Tibial nerve (tissue), 4 donors: ENCODE measurements at places on chromosomes 13 and 19. TPM values are rescaled to one million over a fixed set of nuclear protein-coding genes. Genes with fewer than 3 reads are reported as not detected.
A peak's percentile ranks its signal among the peaks of the same experiment; 100 is the strongest.

FAAP24 gene
- total RNA-seq = 0.90 TPM

GRCh38 chr19:42066075-42066754, 3.8 kb downstream of the GRIK5 start:
- H3K36me3 ChIP-seq = no peaks in the 10 kb centered on the region
- H3K27me3 ChIP-seq = peaks cover 49% of the 10 kb centered on the region
- no peak overlapping the region for H3K4me3 ChIP-seq
- DNase-seq = no peak
- no peaks in the 10 kb centered on the region for H3K4me1 ChIP-seq

ADGRE1 gene
- total RNA-seq = 0.21 TPM

DNA sequence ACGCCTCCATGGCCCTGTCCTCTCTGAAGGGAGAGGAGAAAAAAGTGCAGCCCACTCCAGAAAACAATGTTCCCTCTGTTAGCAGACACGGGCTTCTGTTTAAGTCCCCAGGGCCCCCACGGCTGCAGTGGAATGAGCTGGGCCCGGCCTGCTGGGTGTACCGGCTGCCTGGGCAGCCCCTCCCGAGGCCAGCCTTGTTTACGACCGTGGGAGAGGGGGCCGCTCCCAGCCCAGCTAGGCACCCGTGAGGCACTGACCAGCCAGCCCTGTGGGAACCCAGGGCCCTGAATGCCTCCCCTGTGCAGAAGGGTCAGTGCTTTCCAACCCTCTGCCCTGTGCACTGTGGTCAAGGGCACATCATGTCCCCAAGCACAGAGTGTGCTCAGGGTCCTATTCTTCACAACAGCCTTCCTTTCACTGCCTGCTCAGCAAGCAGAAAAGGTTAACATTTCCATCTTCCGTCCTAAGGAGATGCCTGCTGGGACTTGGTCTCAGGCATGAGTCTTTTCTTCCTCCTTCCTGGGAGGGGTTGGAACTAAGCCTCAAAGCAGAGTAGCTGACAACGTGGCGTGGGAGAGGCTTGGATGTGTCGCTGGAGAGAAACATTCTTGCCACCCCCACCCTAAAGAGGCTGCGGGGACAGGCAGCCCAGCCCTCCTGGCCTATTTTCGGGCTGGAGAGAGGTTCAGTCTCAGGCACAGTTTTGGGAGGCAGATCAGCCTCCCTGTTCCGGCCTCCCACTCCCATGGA, 90.1 kb downstream of the RGCC start:
- peak; percentile 71 for DNase-seq
- peak overlapping the region; percentile 28 for H3K4me3 ChIP-seq
- H3K27me3 ChIP-seq = no peaks in the 10 kb centered on the region
- H3K4me1 ChIP-seq = peaks cover 3% of the 10 kb centered on the region

GRCh38 chr19:50325310-50326100, 3.7 kb downstream of the KCNC3 start:
- H3K4me3 ChIP-seq = no peak overlapping the region
- peaks cover 9% of the 10 kb centered on the region for H3K4me1 ChIP-seq
- DNase-seq = no peak
- no peaks in the 10 kb centered on the region for H3K36me3 ChIP-seq
- H3K27me3 ChIP-seq = peaks cover 39% of the 10 kb centered on the region

DNA sequence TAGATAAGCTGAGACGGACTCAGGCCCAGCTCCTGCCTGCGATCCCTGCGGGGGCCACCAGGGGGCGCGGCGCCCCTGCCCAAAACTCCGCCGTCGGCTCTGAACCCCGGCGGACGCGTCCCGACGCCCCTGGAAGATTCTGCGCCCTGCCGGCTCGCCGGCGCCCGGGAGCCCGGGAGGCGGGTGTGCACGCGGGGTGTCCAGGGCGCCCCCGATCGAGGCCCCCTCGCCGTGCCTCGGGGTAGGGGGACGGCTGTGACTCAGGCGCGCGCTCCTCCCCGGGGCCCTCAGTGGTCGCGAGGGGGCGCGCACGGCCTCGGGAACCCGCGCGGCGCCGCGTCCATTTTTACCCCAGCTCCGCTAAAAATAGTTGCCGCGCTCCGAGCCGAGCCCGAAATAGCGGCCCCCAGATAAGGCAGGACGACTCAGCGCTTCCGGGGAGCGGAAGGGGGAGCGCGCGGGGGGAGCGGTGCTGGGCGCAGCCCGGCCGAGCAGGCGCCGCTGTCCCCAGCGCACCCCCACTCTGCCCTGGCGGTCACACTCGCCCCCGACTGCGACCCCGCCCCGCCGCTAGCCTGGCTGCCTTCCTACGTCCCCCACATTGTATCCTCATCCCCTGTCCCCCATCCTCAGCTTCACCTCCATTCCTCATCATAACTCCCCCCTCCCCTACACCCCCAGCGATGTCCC, 16.0 kb upstream of the ERCC1 start:
- peak overlapping the region; percentile 65 for H3K4me3 ChIP-seq
- peak; percentile 73 for DNase-seq
- H3K36me3 ChIP-seq = no peaks in the 10 kb centered on the region
- H3K27me3 ChIP-seq = no peaks in the 10 kb centered on the region

DNA sequence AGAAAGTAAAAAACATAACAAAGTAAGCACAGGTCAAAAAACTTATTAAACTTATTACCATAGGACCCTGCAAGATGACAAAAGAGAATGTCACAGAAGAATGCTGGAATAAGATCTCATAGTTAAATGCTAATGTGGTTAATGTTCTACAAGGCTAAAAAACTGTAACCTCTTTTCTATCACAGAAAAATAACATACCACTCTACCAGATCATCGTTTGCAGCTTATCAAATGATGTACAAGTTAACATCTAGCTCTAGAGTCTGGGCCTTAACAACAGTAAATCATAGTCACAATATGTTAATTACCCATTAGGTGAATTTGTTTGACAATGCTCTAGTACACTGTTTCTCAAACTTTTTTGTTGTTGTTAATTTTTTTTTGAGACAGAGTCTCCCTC, 53.0 kb downstream of the NUFIP1 start:
- no peaks in the 10 kb centered on the region for H3K4me1 ChIP-seq
- H3K27ac ChIP-seq = no peak overlapping the region
- H3K4me3 ChIP-seq = no peak overlapping the region
- no peak for DNase-seq

GRCh38 chr19:2805261-2805900, 14.3 kb upstream of the ZNF554 start:
- peaks cover 5% of the 10 kb centered on the region for H3K36me3 ChIP-seq
- no peak overlapping the region for H3K4me3 ChIP-seq
- H3K4me1 ChIP-seq = no peaks in the 10 kb centered on the region
- H3K27me3 ChIP-seq = no peaks in the 10 kb centered on the region
- no peak overlapping the region for H3K27ac ChIP-seq

- H3K4me3 ChIP-seq = no peak overlapping the region
- peaks cover 58% of the 10 kb centered on the region for H3K4me1 ChIP-seq
- no peaks in the 10 kb centered on the region for H3K27me3 ChIP-seq
- peaks cover 33% of the 10 kb centered on the region for H3K36me3 ChIP-seq
- no peak for DNase-seq
Measured at GRCh38 chr19:3576696-3577443, 4.1 kb downstream of the HMG20B start.

- peak overlapping the region; percentile 85 for H3K27ac ChIP-seq
- H3K4me1 ChIP-seq = no peaks in the 10 kb centered on the region
- H3K27me3 ChIP-seq = no peaks in the 10 kb centered on the region
- no peak for DNase-seq
- H3K36me3 ChIP-seq = no peaks in the 10 kb centered on the region
Measured at GRCh38 chr13:40252241-40252640, 414.2 kb downstream of the FOXO1 start.
